ENCODE measurements at places on chromosomes 5 and 9.

GRCh38 chr5:91219091-91219802, 163.9 kb downstream of the ARRDC3 start:
- DNase-seq, result no peak

- no peak for DNase-seq
These were observed 719 bp downstream of the PAIP2 start for GRCh38 chr5:139342423-139342723.

DNA sequence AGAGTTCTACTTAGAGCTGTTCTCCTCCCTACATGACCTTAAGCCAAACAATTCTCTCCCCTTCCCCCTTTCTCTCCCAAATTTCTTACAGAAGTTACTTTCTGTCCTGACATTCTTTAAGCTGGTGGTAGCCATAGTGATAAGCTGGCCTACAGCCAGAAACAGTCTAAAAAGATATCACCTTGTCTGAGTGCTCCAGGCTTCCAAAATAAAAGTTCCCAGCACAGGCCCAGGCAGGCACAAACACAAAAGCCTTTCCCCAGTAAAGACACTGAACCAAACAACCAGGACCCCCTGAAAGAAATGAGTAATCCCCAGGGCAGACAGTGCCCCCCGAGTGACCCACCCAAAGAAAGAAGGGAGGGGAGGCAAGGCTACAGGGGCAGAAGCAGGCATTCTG, 19.2 kb downstream of the SIL1 start:
- DNase-seq, result no peak

DNA sequence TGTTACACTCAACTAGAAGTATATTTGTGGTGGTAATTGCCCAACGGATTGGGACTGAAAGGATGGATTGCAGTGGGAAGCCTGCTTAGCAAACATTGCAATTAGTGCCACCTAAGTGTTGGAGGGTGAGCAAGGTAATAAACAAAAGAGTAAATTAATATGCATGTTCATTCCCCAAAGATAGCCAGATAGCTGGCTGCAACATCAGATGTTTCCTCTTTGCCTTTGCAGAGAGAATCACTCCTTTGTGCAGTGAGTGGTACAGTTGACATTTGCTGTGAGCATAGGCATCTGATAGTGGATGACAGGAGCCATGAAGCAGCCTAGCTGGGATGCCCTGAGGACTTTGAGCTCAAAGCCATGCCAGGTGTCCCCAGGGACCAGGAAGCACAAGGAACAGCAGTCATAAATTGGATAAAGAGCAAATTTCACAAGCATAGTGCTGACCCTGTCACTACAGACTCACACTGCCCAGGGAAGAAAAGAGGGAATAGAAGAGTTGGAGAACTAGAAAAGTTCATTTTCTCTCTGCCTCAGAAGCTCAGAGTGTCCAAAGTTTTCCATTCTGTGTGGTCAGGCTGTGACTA, 336.1 kb upstream of the SLC30A5 start:
- DNase-seq, result no peak

GRCh38 chr5:84301535-84301934, 83.1 kb downstream of the EDIL3 start:
- DNase-seq, result peak; percentile 15

DNA sequence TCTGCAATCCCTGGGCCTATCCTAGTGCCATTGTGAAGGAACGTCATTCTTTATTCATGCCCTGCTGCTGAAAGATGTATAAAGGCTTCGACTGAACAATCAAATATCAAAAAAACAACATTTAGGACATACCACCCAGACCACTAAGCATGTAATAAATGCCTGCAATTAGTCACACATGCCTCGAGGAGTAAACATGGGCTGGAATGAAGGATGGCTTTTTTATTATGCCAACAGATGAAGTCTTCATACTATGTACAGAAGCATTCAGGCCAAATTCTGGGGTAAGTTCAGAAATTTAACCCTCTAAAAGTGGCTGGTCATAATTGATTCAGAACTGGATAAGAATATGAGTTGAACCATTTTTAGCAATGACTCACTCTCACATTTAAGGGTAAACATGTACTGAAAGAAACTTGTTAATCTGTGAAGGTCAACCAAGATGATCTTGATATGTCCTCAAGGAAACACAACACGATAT, 38.1 kb downstream of the FAM240B start:
- no peak for DNase-seq

- DNase-seq, result no peak
These were observed 52.4 kb upstream of the SYNPO start for GRCh38 chr5:150587856-150588595.

- DNase-seq, result no peak
These were observed 2.0 kb upstream of the CAVIN4 start for GRCh38 chr9:100575765-100576386.

DNA sequence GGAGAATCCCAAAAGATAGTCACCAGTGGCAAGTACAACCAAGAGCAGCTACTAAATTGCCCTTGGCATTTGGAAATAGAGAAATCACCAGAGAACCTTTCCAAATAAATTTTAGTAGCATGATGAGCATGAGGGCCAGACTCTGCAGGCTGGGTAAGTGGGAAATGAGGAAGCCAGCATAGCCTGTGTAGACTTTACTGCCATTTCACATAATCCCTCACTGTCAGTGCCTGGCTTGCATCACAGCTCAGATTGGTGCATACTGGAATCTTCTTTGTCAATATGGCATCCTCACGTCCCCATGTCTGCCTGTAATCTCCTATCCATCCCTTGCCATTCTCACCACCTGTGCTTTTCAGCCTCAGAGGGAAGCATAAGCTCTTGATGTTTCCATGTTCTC, 14.5 kb downstream of the GRAMD2B start:
- DNase-seq, result no peak

GRCh38 chr5:59537961-59538749, 355.4 kb downstream of the PDE4D start:
- DNase-seq, result no peak

DNA sequence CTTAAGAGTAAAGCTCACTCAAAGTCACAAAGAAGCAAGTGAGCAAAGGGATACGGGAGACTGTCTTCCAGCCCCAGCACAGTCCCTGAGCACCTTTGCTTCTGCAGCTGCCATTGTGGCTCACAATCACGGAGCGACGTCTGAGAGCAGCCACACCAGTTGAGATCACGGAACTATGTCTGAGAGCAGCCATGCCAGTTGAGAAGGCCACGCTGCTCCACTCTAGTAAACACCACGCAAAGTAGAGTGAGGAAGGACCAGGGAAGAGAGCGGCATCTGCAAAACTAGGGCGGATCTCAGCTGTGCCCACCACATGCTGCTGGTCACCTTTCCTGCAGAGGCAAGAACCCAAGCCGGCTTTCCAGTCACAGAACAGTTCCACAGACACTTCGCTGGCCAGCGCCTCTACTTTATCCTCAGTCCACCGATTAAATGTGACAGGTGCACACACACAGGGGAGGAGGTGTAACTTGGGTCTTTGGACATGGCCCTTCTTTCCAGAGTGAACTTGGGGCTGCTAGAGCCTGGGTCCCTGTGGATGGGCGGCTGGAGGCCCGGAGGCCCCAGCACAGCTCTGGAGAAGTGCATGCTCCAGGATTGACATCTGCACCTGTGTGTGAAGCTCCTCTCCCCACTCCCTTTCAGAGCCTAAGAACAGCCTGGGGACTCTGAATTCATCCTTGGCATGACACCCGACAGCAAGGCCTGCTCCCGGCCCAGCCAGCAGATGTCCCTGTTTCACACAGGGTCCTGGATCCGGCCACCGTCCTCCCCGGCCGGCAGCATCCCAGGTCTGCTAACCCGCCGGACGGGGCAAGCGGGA, 324.9 kb upstream of the IRX4 start:
- DNase-seq, result no peak

DNA sequence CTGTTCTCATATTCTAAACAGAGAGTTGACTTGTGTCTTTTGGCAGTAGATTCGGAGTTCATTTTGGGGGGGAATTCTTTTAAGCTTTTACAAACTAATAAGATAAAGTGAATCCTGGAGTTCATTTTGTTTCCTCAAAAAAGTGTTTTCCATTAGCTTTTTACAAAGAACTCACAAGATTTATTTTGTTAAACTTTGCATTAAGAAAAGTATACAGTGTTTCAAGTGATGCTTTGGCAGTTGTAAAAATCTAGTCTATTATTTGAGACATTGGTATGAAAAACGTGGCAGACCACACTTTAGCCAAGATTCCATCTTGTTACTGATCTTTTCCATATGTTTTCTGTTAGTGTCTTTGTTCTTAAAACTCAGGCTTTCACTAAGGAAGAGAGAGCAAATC, 1.2 kb upstream of the OMD start:
- DNase-seq, result no peak

DNA sequence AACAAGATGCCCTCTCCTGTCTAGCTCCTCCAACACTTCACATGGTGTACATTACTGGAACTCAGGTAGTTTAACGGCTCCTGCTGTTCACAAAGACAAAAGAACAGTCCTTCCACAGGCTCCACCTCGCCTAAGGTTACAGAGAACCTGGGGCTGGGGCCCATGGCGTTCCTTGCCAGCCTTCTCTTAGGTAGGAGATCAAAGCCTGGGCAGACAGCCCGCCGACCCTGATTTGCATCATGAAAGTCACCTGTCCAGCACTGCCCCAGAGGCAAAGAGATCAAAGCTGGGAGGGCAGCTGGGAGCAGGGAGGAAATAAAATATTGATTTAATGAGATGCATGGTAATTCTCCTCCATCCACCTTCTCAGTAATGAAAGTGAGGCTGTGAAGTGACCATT, 115.0 kb upstream of the SLIT3 start:
- DNase-seq, result no peak

GRCh38 chr5:134989266-134989830, 21.6 kb downstream of the CATSPER3 start:
- no peak for DNase-seq

- DNase-seq, result no peak
These were observed 18.7 kb upstream of the NEURL1B start for GRCh38 chr5:172622091-172623046.

- DNase-seq, result no peak
These were observed 80.0 kb upstream of the TUT7 start for GRCh38 chr9:86434039-86434726.

- peak; percentile 38 for DNase-seq
These were observed 535 bp downstream of the JMY start for GRCh38 chr5:79236362-79236969.

DNA sequence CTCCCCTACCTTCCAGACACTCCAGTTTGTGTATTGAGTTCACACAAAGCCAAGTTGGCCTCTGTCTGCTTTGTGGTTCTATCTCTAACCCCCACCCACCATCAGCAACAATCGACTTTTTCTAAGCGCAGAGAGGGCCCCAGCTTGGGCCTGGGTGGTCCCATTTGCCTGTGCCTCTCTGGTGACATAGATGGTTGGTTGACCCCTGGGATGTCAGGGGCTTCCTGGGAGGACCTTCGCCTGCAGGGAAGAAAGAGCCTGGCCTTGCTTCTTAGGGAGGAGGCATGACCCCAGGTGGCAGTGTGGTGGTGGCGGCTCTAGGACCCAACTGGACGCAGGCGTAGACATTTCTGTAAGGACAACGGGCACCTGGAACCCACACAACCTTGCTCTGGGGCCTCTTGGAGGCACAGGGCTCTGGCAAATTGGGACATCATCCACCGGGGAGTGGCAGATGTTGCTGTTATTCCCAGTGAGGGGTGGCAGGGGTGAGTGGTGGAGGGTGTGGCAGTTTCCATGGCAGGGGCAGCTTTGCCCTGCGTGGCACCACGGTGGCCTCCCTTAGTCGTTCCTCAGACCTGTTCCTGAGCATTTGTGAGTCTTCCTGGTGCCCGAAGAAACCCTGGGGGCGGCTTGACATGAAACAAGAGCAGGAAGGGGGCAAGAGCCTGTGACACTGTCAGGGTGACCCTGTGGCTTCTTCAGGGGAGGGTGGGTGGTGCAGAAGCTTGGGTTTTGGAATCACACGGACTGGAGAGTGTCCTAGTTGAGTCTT, 171.0 kb upstream of the IER5L start:
- DNase-seq, result no peak

- no peak for DNase-seq
These were observed 38.6 kb upstream of the NFIB start for GRCh38 chr9:14352503-14352902.

DNA sequence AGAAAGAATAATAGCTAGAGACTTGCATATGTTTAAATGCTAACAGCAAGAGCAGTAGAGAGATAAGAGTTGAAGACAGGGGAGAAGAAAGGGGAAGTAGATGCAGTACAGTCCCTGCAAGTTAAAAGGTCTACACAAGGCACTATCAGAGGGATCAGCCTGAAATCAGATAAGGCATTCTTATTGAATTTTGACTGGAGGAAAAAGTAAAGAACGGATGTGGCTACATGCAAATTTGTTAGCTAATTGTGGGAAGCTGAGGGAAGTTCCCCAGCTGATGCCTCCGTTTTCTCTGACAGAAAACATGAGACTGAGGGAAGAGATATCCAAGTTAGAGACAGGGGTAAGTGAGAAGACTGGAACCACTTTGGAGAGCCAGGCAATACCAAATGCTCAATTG, 12.9 kb upstream of the RHOBTB3 start:
- DNase-seq, result no peak

GRCh38 chr5:134184155-134185135, 7.7 kb upstream of the SKP1 start:
- no peak for DNase-seq

DNA sequence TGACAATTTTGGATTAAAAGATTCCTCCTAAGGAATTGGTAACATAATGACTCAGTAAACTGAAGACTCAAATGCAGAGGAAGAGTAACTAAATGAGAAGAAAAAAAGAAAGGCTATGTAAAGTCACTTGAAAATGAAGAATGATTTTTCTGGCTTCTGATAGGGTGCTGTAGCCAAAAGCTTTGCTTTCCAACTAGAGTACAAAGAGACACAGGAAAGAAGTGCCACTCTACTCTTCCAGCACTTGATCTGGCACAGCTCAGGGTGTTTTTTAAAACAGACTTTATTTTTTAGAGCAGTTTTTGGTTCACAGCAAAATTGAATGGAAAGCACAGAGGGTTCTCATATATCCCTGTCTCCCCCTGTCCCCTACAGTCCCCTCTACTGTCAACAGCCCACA, 122.5 kb downstream of the LMNB1 start:
- DNase-seq, result no peak

- no peak for DNase-seq
These were observed 22.7 kb downstream of the JADE2 start for GRCh38 chr5:134547999-134548658.

- DNase-seq, result no peak
These were observed 333.7 kb downstream of the CWC27 start for GRCh38 chr5:65102371-65102975.

- no peak for DNase-seq
These were observed 179.3 kb downstream of the FSTL4 start for GRCh38 chr5:133432956-133433532.

- DNase-seq, result no peak
These were observed 179.7 kb upstream of the ANKRD55 start for GRCh38 chr5:56412601-56413379.

DNA sequence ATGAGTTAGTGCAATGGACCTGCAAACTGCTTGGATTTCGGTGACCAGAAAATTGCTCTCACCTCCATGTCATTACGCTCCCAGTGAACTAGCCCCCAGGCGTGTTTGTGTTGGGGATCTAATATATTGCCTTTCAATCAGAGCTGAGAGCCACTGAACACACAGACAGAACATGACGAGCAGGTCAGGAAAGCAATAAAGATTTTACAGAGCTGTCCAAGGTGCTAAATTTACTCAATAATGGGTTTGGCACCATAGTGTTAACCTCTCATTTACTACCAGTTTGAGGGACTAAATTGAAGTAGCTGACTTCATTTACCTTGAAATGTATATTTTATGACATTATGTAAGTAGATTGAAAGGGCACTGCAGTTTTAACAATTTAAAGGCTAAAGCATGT, 383.0 kb downstream of the EBF1 start:
- no peak for DNase-seq

- no peak for DNase-seq
These were observed 57.8 kb upstream of the C5orf46 start for GRCh38 chr5:147963948-147964693.

Data from SW 1271 (cell line).